ENCODE measurements at places on chromosomes 12 and 14.

DNA sequence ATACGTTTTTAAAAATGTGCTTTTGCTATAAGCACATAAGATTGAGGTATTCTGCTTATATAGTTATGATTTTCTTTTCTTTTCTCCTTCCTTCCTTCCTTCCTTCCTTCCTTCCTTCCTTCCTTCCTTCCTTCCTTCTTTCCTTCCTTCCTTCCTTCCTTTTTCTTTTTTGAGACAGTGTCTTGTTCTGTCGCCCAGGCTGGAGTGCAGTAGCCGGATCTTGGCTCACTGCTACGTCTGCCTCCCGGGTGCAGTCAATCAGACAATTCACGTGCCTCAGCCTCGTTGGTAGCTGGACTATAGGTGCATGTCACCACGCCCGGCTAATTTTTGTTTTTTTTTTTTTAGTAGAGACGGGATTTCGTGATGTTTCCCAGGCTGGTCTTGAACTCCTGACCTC lies 5.8 kb downstream of the CFAP54 start:
- DNase-seq = no peak

- DNase-seq = no peak
These were observed 118.0 kb upstream of the EEA1 start for GRCh38 chr12:93047118-93047517.

GRCh38 chr14:54738009-54738408 lies 164.6 kb downstream of the GCH1 start:
- no peak for DNase-seq

DNA sequence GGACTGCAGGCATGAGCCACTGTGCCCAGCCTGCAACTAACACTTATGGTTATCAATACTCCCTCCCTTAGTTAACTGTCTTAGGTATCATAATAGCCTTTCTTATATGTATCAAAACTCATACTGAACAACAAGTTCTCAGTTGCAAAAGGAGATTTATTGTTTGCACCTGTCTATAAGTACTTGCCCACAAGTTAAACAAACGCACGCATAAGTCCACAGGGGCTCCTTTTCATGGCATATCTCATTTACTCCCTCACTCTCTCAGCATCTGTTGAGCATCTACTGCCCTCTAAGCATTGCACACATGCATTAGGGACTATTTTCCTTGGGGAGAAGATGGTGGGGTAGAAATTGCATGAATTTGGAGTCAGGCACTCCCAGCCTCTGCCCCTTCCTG lies 46.7 kb upstream of the CORO1C start:
- no peak for DNase-seq

DNA sequence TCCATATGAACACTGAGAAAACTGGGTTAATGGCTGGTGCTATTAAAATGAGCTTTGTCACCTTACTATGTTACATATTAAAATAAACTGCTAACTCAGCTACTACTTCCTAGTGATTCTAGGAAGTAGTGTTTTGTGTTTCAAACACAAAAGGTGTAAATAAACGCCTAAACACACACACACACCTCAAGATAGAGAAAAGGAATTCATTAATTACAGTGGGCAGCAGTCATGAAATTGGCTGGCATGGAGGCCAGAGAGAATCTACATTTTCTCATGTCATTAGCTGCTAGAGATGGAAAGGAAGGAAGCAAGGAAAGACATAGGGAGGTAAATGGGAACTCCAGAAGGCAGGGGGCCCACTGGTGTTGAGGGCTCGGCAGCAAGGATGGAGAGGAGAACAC lies 787 bp upstream of the PRMT5 start:
- DNase-seq = no peak

GRCh38 chr14:79583738-79584408 lies 627.4 kb downstream of the DIO2 start:
- no peak for DNase-seq

GRCh38 chr12:121590476-121591143 lies 9.8 kb upstream of the KDM2B start:
- DNase-seq = peak; percentile 72

GRCh38 chr14:68781161-68782021 lies 11.5 kb downstream of the ZFP36L1 start:
- peak; percentile 77 for DNase-seq

DNA sequence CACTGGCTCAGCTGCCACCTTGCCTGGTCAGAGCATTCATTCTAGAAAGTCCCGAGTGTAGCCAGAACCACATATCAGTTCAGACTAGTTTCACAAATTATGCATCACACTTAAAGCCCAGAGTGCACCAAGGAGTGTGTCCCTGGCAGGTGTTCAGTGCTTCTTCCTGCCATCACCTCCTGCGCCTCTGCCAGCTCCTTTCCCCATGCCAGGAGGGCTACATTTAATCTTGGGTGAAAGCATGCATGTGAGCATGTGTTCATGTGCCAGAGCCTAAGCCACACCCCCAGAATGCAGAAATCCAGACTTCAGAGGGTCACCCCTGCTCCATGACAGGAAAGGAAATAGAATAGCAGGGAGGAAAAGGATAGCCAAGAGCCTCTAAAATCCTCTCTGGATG lies 381.6 kb downstream of the DPF3 start:
- DNase-seq = no peak

GRCh38 chr12:68913682-68914081 lies 19.3 kb downstream of the CPM start:
- no peak for DNase-seq

GRCh38 chr12:76790564-76791552 lies 26.9 kb downstream of the ZDHHC17 start:
- peak; percentile 33 for DNase-seq

DNA sequence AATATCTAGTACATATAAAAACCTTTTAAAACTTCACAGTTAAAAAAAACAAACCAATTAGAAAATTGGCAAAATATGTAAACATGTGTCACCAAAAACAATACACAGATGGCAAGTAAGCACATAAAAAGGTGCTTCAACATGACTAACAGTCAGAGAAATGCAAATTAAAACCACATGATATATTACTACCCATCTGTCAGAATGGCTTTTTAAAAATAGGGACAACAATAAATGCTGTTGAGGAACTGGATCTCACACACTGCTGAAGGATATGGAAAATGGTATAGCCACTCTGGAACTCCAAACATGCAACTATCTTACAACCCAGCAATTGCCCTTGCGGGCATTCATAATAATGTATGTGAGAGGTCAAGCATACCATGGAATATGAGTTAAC lies 1153.6 kb downstream of the FLRT2 start:
- DNase-seq = no peak

- no peak for DNase-seq
These were observed 45.3 kb upstream of the HECTD1 start for GRCh38 chr14:31252865-31253264.

DNA sequence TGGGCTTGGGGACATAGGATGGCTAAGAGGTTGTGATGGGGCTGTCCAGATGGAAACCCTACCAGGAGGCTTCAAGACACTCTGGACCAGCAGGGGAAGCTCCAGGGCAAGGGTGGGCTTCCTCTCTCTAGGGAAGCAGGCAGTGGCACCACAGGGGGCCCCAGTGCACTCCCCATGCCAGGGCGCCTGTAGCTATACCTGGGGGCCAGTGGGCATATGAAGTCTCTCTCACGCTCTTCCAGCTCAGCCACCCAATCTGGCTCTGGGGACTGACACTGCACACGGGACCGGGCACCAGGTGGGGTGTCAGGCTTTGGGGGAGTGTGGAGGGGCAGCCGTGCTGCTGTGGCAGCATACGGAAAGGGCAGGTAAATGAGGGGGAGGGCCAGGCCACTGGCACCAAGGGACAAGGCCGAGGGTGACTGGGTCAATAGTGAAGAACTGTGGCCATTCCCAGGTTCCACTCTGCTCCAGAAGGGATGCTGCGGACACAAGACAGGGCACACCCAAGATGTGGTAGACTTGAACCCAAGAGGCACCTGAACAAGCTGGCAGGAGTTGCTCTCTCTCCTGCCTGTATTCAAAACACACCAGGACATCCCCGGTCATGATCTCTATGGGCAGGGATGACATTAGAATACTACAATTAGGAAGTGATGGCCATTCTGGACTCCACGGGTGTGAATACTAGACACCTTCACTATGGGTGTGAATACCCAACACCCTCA lies 27.5 kb downstream of the RFLNA start:
- DNase-seq = no peak

DNA sequence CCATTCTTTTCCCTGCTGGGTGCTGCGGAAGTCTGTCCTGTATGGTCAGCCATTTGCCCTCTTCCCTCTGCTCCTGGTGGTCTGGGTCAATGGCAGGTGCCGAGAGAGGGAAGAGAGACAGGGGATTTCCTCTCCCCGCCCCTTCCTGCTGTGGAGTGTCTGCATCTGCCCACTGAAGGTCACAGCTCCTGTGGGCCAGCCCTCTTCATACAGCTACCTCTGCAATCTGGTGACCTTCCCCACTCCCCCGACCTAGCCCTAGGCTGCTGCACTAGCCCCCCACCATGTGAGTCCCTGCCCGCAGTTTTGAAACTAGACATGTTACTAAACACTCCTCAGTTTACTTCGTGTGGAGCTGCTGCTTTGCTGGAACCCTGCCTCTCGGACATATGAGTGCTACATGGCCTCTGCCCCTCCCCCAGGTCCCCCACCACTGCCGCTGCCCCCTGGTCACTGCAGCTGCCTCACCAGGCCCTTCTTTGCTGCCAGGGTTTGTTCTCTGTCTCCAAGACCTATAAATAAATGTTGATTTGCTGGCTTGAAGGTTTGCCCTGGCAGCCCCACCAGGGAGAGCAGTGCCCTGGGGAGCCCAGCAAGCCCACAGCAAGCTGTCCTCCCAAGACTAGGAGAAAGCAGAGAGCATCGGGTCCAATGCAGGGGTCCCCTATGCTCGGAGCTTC lies 102.9 kb downstream of the DPF3 start:
- DNase-seq = no peak

- no peak for DNase-seq
These were observed at the start of gene WIF1 for GRCh38 chr12:65121049-65121955. TSS of gene WIF1 (minus strand) at chr12:65121305. CDS start at chr12:65121191, 114 bp downstream.

- DNase-seq = no peak
These were observed 16.2 kb downstream of the SLC2A14 start for GRCh38 chr12:7856516-7856915.

DNA sequence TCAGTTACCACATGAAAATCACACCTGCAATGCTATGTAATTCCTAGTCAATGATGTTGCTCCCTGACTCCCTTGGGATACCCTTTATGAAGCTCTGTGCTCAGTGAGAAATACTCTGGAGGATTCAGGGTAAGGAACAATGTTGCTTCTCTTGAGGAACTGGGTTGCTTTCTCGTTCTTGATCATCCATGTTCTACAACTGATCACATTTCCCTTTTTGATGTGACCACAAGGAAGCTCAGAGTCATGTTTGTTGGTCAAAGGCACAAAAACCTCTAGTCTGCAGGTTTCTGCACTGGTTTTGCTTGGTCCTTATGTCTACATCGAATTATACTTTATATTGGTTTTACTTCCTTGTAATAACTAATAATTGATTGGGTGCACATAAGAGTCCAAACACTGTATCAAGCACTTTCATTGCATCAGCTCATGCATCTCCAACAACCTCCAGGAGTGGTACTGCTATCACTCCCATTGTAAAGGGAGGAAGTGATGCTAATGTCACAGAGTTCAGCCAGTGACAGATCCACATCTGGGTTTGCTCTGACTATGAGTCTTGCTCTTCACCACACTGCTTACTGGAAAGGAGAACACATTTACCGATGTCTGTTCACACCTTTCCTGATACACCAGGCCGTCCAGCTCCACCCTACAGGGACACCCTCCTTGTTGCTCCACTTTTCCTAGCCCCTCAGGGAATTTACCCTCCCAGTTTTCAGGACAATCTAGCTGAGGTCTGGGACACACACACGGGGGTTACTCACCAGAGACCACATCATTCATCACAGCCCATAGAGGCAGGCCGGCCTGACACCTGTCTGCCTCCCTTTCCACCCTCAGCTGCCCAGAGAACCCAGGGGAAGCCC lies 41.0 kb downstream of the CMKLR1 start:
- DNase-seq = peak; percentile 16

DNA sequence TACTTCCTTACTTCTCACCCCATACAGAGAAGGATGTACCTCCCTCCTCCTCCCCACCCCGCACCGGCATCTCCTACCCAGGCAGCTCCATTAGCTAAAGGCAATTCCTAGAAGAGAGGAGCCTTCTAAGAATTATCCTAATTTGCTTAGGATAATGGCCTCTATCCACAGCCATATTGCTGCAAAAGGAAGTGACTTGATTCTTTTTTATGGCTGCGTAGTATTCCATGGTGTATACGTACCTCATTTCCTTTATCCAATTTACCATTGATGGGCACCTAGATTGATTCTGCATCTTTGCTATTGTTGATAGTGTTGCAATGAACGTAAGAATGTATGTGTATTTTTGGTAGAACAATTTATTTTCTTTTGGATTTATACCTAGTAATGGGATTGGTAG lies 189.7 kb downstream of the PCNX1 start:
- DNase-seq = no peak

DNA sequence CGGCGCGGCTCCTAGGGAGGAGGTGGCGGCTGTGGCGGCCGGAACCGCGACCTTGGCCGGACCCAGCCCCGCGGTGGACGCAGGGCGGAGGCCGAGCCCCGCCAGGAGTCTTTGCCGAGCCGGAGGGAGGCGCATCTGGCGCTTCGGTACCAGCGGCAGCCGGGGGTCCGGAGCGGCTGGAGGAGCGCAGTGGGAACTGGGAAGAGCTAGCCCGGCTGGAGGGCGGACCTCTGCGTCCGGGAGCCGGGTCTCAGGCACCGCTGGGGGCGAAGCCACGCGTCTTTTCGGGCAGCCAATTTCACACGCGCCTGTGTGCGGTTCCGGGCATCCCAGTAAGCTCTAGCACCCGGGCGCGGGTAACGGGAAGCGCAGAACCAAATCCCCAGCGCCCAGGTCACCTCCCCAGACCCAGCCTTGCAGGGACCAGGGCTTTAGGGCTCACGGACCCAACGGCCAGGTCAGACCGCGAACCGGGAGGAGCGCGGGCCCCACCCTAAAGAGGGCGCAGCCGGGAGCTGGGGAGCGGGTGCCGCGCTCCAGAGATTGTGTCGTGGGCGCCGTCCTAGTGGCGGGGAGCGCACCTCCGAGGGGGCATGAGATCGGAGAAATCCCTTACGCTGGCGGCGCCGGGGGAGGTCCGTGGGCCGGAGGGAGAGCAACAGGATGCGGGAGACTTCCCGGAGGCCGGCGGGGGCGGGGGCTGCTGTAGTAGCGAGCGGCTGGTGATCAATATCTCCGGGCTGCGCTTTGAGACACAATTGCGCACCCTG lies 89.4 kb downstream of the GALNT8 start:
- DNase-seq = no peak

- peak; percentile 84 for DNase-seq
These were observed 4.4 kb upstream of the TINF2 start for GRCh38 chr14:24246765-24247212.

DNA sequence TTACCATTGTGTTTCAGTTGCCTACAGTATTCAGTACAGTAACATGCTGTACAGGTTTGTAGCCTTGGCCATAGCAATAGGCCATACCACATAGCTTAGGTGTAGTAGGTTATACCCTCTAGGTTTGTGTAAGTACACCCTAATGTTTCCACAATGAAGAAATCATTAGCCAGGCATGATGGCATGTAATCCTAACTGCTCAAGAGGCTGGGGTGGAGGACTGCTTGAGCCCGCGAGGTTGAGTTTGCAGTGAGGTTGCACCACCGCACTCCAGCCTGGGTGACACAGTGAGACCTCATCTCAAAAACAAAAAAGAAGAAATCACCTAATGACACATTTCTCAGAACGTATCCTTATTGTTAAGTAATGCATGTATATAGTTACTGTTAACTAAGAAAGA lies 63.2 kb upstream of the KTN1 start:
- no peak for DNase-seq

GRCh38 chr12:105741786-105742566 lies 396.8 kb downstream of the NUAK1 start:
- DNase-seq = no peak

- no peak for DNase-seq
These were observed 196.5 kb upstream of the PZP start for GRCh38 chr12:9404469-9405260.

- DNase-seq = no peak
These were observed 13.7 kb downstream of the SIX4 start for GRCh38 chr14:60710494-60710893.
